ENCODE measurements at places on chromosomes 2 and 18.

DNA sequence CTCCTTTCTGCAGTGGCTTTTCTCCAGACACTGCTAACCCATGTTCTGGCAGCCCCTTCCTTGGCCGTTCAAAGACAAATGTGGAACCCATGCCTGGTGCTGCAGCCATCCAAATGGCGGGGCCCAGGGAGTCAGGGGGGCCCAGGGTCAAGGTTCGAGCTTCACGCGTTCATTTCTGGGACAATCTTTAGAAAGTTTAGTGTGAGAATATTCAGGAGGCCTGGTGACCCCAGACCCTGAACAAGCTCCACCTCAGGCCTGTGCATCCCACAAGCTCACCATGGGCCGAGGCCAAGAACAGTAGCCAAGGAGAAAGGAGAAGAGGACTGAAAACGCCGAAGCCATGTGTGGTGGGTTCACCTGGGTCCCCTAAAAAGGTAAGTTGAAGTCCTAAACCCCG is 54.4 kb downstream of the ANKMY1 start:
- DNase-seq: no peak

GRCh38 chr18:41096504-41096903 is 858.5 kb upstream of the PIK3C3 start:
- DNase-seq: peak; percentile 25

DNA sequence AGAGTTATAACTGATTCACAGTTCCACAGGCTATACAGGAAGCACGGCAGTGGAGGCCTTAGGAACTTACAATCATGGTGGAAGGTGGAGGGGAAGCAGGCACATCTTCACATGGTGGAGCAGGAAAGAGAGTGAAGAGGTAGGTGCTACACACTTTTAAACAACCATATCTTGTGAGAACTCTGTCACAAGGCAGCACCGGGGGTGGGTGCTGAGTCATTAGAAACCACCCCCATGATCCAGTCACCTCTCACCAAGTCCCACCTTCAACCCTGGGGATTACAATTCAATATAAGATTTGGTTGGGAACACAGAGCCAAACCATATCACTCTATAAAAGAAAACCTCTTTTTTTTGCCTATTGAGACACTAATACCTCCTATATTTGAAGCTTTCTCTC is 1108.5 kb upstream of the CDH2 start:
- DNase-seq: no peak

- peak; percentile 62 for DNase-seq
Observed at GRCh38 chr2:46010925-46011490, 286.2 kb upstream of the EPAS1 start.

DNA sequence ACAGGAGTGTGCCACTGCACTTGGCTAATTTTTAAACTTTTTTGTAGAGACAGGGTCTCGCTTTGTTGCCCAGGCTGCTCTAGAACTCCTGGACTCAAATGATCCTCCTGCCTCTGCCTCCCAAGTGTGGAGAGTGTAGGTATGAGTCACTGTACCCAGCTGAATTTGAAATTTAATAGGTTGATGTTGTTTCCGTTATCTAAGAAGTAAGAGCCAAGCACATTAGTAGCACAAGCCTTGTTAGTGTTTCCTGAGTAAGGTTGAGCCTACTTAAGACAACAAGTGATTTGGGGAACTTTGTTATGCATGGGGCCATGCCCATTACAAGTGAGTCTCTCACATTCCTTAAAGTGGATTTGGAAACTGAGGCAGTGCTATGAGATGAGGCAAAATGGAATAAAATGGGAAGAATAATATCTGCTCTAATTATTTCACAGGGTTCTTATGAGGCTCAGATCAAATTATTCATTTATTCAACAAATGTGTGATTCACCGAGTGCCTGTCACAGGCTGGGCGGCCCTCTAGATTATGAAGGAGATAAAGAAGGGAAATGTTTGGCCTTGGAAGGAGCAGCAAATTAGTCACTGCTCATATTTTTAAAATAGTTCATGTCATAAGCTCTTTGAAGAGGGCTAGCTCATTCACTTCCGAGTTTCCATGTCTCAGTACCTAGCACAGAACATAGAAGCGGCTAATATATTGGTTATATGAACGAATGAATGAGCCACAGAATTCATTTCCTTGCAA is 217.2 kb downstream of the LDLRAD4 start:
- DNase-seq: peak; percentile 59

- DNase-seq: no peak
Observed at GRCh38 chr2:68127358-68128242, 30.1 kb upstream of the PNO1 start.

DNA sequence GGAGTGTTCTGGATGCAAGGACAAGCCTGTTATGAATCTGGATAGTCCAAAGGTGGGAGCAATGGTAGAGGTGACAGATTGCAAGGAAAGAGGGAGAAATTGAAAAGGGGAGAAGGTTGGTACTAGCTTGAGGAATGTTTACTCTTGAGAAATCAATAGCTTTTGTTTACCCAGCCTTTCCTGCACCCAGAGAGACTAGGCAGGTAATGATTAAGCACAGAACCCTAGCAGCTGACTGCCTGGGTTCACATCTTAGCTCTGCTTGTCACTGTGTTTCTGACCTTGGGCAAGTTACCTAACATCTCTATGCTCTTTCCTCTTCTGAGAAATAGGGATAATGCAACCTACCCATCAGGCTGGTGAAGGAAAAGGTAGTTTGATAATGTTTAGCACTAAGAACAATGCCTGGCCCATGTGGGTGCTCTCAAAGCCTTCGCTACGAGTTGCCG is 178.6 kb downstream of the MGAT5 start:
- no peak for DNase-seq

- DNase-seq: no peak
Observed at GRCh38 chr2:10258726-10259125, 44.0 kb upstream of the HPCAL1 start.

GRCh38 chr2:206647985-206648384 is 5.7 kb downstream of the FAM237A start:
- peak; percentile 9 for DNase-seq

GRCh38 chr18:57175532-57175931 is 28.6 kb downstream of the BOD1L2 start:
- peak; percentile 3 for DNase-seq

- DNase-seq: no peak
Observed at GRCh38 chr2:221255862-221256261, 316.2 kb downstream of the EPHA4 start.

GRCh38 chr2:205427112-205427511 is 255.2 kb upstream of the NRP2 start:
- peak; percentile 43 for DNase-seq

DNA sequence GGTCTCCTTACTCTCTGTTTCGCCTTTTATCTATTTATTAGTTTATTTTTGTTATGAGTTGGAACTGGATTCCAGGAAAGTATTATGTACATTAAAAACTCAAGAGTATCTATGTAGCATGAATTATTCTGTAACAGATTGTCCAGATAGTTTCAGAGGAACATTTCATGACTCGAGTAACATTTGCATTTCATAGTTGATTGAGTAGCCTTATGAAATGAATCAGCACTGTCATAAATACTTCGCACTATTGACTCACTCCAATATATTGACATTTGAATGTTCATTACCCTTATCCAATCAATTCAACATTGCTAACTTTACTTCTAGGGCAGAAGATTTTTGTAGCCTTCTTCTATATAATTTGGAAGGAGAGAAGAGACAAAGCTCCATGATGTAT is 11.3 kb upstream of the VRK2 start:
- DNase-seq: no peak

- peak; percentile 98 for DNase-seq
Observed at GRCh38 chr2:216683846-216684245, 11.5 kb downstream of the IGFBP5 start.

GRCh38 chr2:216885117-216885553 is 25.3 kb upstream of the TNP1 start:
- no peak for DNase-seq

DNA sequence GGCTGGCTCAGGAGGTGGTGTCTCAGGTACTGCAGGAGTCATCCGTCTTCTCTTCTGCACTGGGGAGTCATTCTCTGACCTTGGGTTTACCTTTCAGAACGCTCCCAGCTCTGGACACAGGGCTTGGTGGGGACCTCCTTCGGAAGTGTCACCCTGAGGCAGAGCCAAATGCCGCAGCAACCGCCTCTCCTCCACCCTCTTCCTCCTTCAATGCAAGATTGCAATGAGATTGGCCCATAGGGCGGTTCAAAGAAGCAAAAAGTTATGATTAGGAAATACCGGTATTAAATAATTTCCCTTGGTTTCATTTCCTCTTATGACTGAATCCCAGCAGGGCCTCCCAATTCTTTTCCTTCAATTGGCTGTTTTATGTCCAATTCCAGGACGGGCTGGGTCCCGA is 178.8 kb downstream of the ACKR3 start:
- DNase-seq: no peak

- DNase-seq: no peak
Observed at GRCh38 chr2:99555404-99555803, 65.6 kb upstream of the REV1 start.

DNA sequence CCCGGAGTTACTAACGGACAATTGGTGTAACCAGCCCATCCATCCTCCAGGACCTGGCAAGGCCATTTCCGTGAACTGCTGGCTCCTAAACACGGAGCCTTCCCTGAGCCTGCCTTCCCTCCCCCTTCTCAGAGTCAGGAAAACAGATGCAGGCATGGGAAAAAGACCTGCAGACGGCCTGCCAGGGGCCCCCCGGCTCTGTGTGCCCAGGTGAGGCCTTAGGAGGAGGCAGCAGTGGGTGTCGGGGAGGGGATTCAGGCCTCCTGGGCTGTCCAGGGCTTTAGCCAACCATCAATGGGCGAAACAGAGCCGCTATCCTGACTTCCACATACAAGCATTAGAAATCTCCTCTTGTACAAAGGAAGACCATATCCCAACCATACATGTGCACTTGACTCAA is 68.3 kb upstream of the BOD1L2 start:
- no peak for DNase-seq

GRCh38 chr18:14943486-14943885 is 195.5 kb downstream of the ANKRD30B start:
- no peak for DNase-seq

- DNase-seq: no peak
Observed at GRCh38 chr2:810397-810796, 133.2 kb upstream of the TMEM18 start.

GRCh38 chr2:19299032-19299431 is 59.4 kb downstream of the OSR1 start:
- no peak for DNase-seq

GRCh38 chr18:4605212-4605611 is 150.1 kb upstream of the DLGAP1 start:
- DNase-seq: no peak

DNA sequence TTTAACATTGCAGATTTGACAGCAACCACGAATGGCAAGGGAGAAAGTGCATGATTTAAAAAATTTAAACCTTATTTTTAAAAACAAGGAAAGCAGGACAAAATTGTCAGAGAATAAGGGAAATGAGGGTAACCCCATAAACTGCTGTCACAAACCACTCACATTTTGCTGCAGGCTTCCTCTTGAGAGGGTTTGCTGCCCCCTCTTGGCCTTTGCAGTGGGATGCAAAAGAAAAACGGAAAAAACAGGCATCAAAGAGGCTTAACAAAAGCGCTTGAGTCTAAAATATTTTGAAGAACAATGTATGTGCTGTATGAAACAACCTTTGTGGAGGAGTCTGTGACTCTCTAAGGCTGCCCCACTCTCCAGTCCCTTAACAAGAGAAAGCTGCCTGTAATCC is 91.6 kb downstream of the TMX3 start:
- peak; percentile 82 for DNase-seq

GRCh38 chr2:197072533-197072932 is 146.0 kb upstream of the PGAP1 start:
- no peak for DNase-seq

GRCh38 chr2:152858594-152859265 is 140.3 kb downstream of the ARL6IP6 start:
- DNase-seq: no peak

DNA sequence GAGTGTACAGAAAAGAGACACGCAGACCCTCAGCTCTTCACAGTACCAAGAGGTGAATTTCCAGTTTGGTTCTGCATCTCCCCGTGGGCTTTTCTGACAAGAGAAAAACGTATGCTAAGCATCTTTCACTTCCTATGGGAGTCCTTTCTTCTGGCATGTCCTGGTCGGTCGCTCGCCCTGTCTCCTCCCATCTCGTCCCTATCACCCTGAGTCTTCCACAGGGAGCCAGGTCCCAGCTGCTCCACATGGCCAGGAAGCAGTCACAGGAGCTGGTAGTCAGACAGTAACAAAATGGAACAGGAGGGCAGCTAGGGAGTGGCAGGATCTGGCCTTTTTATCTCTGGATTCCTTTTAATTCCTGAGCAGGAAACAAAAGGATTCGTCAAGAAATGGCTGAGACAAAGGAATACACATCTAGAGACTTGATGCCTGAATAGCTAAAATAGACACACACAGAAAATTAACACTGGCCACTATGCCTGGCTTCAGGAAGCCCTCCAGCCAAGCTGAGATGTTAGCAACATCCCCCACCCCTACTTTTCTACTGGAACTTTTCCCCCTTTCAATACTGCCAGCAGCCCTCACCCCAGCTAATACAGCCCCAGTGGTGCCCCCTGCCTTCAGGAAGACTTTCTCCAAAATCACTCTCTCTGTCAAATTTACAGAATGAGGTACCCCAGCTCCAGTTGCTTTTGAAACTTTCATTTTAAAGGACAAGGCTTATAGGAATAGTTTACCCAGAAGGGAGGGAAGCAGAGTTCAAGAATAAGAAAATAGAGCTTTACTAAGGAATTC is 136.1 kb downstream of the DNER start:
- no peak for DNase-seq

- peak; percentile 98 for DNase-seq
Observed at GRCh38 chr2:186575302-186575701, 14.6 kb upstream of the ITGAV start.

DNA sequence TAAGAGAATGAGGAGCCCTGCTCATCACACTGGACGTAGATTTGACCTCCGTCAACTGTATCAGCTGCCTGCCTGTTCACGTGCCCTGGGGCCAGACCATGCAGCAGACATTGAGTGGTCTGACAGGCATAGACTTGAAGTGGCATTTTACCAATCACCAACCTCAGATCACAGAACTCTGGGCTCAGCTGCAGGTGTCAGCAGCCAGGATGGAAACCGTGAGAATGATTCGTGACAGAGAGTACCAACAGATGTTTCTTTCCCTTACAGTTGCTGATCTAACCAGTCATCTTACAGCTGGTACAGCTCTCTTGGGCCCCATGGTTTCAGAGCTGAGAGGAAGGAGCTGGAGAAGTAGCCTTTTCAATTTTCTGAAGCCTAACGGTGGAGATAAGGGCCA is 148.9 kb downstream of the EN1 start:
- no peak for DNase-seq
